CD8-positive, alpha-beta T cell (primary cell): ENCODE measurements at places on chromosomes 3 and 15.

DNA sequence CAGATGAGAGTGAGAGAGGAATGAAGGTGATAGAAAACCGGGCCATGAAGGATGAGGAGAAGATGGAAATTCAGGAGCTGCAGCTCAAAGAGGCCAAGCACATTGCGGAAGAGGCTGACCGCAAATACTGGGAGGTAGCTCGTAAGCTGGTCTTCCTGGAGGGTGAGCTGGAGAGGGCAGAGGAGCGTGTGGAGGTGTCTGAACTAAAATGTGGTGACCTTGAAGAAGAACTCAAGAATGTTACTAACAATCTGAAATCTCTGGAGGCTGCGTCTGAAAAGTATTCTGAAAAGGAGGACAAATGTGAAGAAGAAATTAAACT lies 88.9 kb downstream of the EOMES start:
- DNase-seq: peak; percentile 5

GRCh38 chr3:124318014-124318413 lies 326.1 kb upstream of the ROPN1 start:
- no peak for DNase-seq

- peak; percentile 68 for DNase-seq
Measured at GRCh38 chr3:150409512-150410310, 1.6 kb downstream of the TSC22D2 start.

- DNase-seq: no peak
Measured at GRCh38 chr15:58154769-58155168, 16.6 kb downstream of the AQP9 start.

DNA sequence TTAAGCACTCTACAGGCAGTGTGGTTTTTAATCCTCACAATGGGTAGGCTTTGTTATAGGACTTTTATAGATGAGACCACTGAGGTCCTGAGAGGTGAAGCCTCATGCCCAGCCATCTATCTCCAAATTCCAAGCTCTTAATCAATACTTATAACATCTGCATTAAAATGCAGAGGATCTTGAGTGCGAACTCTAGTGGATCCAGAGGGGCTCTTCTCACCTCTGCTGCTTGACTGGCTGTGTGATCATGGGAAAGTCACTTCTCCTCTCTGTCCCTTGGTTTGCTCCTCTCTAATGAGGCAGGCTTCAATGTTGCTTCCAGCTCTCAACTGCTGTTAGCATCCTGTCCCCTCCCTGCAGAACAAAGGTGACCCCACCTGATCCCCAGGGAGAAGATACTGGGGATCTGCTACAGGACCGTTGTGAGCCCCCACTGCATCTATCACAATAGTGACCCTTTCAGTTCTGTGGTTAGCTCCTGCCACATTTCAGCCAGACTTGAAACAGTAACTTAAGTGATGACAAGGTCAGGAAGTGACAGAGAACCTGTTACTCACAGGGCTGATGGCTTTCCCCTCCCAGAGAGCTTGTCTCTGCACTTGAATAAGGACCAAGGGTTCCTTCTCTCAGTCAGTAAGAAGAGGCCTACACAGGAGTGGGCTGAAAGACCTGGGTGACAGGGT lies 1.3 kb downstream of the SLC27A2 start:
- DNase-seq: no peak

- no peak for DNase-seq
Measured at GRCh38 chr15:74564182-74564581, 23.2 kb downstream of the ARID3B start.

- DNase-seq: no peak
Measured at GRCh38 chr15:90588427-90588826, 58.7 kb downstream of the CRTC3 start.

GRCh38 chr15:76860201-76860600 lies 44.9 kb downstream of the SCAPER start:
- DNase-seq: no peak

DNA sequence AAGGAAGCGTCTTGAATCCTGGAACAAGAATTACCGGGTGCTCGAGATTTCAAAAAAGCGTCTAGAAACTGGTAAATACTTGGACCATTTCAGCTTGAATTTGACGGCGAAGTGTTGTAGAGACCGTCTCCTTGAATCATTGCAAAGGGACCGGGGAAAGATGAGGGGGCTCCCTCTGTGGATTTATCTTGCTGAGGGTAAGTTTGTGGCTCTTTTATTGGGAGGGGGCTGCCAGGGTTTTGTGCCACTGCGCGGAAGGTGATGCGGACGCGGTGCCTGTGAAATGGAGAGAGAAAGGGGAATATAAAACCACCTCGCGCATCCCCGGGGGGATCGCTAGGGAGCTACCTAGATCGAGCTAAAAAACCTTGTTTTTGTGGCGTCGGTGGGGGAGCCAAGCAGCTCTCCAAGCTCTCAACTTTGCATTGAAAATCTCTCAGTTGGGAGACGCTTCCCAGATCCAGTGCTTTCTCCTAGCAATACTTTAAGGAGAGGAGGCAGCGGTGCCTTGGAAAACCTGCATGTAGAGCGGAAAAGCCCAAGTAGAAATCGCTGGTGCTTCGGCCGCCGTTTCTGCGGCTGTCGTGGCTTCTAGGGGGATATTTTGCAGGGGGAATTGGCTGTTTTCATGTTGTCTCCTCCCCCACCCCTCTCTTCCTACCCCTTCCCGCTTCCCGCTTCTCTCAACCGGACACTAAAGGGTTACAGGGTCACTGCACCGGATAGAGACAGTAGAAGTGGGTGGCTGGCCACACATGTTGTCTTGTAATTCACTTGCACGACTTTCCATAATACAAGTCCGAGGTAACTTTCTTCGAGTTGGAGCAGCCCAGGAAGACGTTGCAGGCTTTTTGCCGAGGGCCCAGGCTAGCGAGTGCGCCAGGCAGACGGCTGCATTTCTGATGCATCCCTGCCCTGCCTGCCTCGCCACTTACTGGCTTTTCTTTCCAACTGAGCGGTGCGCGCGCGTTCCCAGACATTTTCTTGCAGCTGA lies 187.6 kb downstream of the NLGN1 start:
- no peak for DNase-seq

GRCh38 chr3:45167011-45167911 lies 21.1 kb upstream of the CDCP1 start:
- peak; percentile 78 for DNase-seq

DNA sequence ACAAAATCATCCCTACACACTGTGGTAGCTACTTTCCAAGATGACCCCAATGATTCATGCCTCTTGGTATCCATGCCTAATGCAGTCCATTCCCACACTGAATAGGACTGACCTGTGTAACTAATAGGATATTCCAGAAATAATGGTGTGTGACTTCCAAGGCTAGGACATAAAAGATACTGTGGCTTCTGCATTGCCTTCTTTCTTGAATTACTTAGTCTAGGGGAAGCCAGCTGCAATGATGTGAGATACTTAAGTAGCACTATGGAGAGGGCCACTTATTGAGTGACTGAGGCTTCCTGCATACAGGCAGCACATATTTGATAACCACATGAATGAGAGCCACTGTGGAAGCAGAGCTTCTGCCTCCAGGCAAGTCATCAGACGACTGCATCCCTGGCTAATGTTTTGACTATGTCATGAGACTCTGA lies 50.1 kb downstream of the NR1I2 start:
- no peak for DNase-seq

GRCh38 chr3:138450181-138450580 lies 15.8 kb downstream of the ESYT3 start:
- DNase-seq: no peak

DNA sequence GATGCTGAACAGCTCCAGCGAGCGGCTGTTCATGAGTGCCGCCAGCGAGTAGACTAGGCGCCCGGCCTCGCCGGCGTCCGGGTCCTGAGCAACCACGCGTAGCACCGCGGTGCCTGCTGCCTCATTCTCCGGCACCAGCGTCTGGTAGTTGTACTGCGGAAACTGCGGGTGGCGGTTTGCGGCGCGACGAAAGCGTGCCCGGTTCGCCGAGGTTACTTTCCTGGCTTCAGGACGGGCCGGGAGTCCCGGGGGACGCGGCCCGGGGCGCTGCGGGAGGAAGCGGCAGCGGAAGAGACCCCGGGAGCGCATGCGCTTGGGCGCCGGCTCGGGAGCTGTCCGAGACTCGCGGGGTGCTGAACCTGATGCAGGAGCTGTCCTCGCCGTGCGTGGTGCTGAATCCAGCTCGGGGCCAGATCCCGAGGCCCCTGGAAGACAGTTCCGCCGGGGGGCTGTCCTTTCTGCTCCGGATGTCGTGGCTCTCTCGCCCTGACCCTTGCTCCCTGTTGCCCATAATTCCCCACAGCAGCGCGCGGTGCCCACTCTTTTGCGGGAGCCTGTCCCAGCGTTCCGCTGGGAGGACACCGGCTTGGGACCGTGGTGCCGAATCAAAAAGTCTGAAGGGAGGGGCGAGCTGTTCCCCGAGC lies 1.1 kb downstream of the CELSR3 start:
- peak; percentile 66 for DNase-seq

GRCh38 chr3:134001251-134001650 lies 28.5 kb downstream of the SLCO2A1 start:
- DNase-seq: no peak

GRCh38 chr15:94875550-94875949 lies 644.2 kb downstream of the MCTP2 start:
- DNase-seq: no peak

DNA sequence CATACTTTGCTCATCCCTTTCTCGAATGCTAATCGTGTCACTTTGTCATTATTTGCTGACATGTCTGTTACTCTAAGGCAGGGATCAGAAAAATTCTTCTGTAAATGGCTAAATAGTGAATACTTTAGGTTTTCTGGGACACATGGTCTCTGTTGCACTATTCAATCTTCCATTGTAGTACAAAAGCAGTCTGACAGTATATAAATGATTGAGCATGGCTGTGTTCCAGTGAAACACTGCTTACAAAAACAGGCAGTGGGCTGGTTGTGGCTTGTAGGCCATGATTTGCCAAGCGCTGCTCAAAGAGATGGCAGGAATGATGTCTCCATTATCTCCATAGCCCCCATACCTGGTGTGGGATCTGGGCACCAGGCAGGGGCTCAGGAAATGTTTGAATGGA lies 45.6 kb downstream of the TMEM266 start:
- no peak for DNase-seq
